Adipocyte (in vitro differentiated cells): ENCODE measurements at places on chromosomes 4 and X.
A peak's percentile ranks its signal among the peaks of the same experiment; 100 is the strongest.

DNA sequence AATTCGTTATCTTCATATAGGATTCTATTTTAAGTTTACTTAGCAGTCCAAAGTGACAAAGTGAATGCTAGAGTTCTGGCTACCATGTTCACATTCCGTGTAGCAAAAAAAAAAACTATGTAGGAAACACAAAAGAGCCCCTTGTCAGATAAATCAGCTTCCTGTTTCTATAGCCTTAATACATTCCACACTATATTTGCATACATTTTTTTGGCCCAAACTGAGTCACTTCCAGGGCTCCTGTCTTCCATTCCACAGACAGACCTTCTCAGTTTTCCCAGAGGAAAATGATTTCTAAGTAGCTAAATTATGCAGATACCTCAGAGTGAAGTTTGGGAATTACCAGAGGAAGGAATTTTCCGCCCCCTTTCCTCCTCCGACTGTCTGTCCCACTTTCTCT, 841.9 kb upstream of the HS3ST1 start:
- DNase-seq, result no peak

DNA sequence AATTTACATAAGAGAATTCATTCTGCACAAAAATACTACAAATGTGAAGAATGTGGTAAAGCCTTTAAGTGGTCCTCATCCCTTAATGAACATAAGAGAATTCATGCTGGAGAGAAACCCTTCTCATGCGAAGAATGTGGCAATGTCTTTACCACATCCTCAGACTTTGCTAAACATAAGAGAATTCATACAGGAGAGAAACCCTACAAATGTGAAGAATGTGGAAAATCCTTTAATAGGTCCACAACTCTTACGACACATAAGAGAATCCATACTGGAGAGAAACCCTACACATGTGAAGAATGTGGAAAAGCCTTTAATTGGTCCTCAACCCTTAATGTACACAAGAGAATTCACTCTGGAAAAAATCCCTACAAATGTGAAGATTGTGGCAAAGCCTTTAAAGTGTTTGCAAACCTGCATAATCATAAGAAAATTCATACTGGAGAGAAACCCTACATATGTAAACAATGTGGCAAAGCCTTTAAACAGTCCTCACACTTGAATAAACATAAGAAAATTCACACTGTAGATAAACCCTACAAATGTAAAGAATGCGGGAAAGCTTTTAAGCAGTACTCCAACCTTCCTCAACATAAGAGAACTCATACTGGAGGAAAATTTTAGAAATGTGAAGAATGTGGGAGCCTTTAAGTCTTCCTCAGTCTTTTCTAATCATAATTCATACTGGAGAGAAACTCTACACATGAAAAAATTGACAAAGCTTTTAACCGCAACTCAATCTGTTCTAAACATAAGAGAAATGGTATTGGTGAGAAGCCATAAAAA, 37.4 kb downstream of the ZNF718 start:
- DNase-seq, result no peak

GRCh38 chrX:23575281-23575680, 92.0 kb upstream of the PRDX4 start:
- no peak for DNase-seq

DNA sequence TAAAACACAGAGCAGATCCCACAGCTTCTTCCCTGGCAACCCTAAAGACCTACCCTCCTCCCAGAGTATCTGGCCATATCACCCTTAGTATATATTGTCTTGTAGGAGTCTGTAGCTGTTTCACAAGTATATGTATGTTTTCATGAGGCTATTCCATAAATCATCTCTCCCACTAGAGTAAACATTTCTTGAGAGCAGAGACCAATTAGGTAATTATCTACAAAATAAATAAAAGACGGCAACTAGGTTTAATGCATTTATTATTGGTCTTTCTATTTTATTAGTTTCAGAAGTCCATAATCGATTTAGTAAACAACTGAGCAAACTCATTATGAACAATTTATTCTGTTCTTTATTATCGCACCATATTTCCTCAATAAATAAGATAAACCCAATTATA, 7.0 kb downstream of the ACOT9 start:
- no peak for DNase-seq

DNA sequence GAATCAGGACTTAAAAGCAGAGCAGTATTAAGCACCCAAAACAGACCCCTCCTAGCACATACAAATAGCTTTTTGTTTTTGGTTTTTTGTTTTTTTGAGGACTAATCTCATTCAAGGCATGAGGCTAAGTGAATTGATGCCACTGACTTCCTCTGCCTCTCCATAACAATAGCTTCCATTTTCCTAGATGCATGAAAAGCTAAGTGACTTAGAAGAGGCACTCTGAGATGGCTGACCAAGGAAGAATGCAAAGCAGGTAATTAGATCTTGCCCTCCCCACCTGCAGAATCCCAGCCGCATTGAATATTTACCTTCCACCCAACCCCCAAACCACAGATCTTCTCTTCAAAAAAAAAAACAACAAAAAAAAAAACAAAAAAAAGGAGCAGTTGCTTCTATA, 7.4 kb upstream of the KDR start:
- no peak for DNase-seq

- DNase-seq, result no peak
Measured at GRCh38 chrX:40582811-40583210, 2.0 kb downstream of the ATP6AP2 start.

- DNase-seq, result no peak
Measured at GRCh38 chr4:182169987-182170386, 73.2 kb upstream of the TENM3 start.

- peak; percentile 17 for DNase-seq
Measured at GRCh38 chrX:71550578-71550977, 17.7 kb downstream of the OGT start.

DNA sequence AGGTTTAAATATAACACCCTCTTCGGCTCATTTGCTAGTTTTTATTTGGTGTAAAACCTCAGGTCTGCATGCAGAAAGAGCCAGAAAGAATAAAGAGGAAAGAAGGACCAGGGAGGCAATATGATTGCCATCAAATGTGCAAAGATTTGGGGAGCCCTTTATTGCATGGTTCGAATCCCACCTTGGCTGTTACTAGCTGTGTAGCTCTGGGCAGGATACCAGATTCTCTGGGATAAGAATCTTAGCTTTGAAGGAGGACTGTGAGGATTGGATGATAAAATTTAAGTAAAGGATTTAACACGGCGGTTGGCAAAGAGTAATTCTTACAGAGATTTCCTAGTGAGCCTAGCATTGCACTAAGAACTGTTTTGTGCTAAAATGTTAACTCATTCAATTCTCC, 510.2 kb upstream of the LCORL start:
- no peak for DNase-seq

GRCh38 chr4:337932-338758, 531 bp downstream of the ZNF141 start:
- DNase-seq, result peak; percentile 47

GRCh38 chr4:85979276-85979675, 380.6 kb downstream of the MAPK10 start:
- DNase-seq, result no peak

GRCh38 chr4:153489856-153490558, 23.8 kb downstream of the TMEM131L start:
- no peak for DNase-seq

GRCh38 chrX:49197543-49198087, 2.4 kb downstream of the SYP start:
- DNase-seq, result no peak

DNA sequence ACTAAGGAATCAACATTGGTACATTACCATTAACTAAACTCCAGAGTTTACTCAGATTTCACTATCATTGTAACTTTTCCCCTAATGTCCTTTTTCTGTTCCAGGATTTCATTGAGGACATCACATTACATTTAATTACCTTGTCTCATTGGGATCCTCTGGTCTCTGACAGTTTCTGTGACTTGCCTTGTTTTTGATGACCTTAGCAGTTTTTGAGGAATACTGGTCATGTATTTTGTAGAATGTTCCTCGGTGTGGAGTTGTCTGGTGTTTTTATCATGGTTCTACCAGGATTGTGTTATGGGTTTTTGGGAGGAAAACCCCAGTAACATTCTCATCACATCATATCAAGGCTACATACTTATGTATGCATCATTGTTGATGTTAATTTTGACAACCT, 95.6 kb upstream of the TBC1D9 start:
- DNase-seq, result no peak

- no peak for DNase-seq
Measured at GRCh38 chrX:11374570-11374969, 81.4 kb downstream of the AMELX start.

GRCh38 chr4:38516190-38516589, 147.8 kb upstream of the KLF3 start:
- DNase-seq, result no peak

- DNase-seq, result no peak
Measured at GRCh38 chr4:90121676-90122354, 5.4 kb upstream of the CCSER1 start.

- no peak for DNase-seq
Measured at GRCh38 chrX:143363419-143363818, 153.9 kb downstream of the SPANXN3 start.

GRCh38 chr4:101115887-101116286, 231.4 kb downstream of the PPP3CA start:
- no peak for DNase-seq

- no peak for DNase-seq
Measured at GRCh38 chr4:184331268-184331995, 113.8 kb upstream of the ENPP6 start.

DNA sequence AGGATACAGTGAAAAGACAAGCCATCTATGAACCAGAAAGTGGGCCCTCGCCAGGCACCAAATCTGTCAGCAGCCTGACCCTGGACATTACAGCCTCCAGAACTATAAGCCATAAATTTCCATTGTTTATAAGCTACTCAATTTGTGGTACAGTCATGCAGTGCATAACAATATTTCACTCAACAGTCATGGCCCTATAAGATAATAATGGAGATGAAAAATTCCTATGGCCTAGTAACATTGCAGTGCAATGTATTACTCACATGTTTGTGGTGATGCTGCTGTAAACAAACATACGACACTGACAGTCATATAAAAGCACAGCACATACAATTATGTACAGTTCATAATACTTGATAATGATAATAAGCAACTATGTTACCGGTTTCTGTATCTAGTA, 17.1 kb upstream of the TLR1 start:
- no peak for DNase-seq

- peak; percentile 37 for DNase-seq
Measured at GRCh38 chr4:186719925-186720694, 3.5 kb downstream of the FAT1 start.

- DNase-seq, result no peak
Measured at GRCh38 chrX:93875621-93876282, 201.7 kb downstream of the FAM133A start.

- no peak for DNase-seq
Measured at GRCh38 chrX:137423241-137423640, 142.7 kb upstream of the ZIC3 start.

DNA sequence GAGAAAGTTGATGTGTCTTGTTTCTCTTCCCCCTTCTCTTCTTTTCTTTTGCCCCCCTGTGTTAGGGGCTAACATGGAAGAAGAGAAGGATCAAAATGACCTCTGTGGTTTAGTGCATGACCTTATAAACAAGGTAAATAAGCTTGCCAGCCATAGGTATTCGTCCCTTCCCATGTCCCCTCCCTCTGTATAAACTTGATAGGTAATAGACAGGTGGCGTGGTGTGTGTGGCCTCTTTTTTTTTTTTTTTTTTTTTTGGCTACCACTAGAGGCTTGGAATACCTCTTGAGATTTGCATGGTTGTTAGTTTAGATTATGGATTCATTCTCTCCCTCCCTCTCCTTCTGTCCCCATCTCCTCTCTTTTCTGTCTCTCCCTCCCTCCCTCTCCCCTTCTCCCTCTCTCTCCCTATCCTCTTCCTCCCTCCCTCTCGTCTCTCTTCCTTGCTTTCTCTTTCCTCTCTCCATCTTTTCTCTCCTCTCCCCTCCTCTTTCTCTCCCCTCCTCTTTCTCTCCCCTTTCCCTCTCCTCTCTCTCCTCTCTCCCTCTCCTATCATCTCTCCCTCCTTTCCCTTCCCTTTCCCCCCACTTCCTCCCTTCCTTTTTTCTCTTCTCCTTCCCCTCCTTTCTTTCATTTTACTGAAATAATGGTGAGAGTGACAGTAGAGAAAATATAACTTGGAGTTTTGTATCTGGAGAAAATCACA, 134.4 kb downstream of the AFF1 start:
- no peak for DNase-seq
